ENCODE measurements at places on chromosomes 5 and 9.

DNA sequence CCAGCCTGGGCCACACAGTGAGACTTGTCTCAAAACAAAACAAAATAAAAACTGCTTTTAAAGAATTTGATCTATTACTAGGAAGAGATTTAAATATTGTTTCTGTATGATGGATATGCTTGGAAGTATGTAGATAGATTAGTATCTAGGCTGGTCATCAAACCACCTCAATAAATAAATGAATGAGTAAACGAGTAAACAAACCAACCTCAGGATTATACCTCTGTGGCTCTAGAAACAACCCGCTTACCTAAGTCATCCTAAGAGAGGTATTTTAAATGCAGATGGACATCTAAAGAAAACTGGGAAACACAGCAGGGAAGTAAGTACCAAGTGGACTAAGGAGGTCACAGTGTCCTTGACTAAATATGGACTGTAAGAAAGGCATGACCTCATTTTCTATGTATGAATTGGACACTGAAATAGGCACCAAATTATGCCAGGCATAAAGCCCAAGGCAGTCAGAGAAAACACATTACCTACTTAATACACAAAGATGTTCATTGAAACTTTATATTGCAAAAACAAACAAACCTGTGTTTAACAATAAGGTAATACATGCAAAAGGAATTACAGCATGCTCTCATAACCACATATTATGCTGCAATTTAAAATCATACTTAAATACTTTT, 7.3 kb downstream of the ANKH start:
- DNase-seq, result no peak

GRCh38 chr9:19397845-19398244, 11.0 kb upstream of the ACER2 start:
- DNase-seq, result no peak

DNA sequence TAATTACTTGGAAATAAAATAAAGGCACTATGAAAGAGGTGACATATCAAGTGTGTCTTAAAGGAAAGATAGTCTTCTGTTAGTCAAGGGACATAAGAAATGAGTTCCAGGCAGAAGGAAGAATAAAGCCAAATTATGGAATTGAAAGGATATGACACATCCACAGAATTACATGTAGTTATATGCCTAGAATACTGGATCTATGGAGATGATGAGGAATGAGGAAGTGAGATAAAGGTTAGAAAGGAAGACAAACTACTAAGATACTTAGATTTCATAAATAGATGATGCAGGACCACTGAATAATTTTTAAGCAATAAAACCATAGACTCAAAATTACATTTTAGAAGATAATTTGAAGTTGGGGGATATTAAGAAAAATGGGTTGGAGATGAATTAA, 609.8 kb downstream of the PTPRD start:
- DNase-seq, result no peak

GRCh38 chr9:136110082-136111061, 8.3 kb downstream of the TMEM250 start:
- no peak for DNase-seq

All from activated CD8-positive, alpha-beta memory T cell treated with anti-CD3 and anti-CD28 coated beads for 1 hour (primary cell).